ENCODE measurements at places on chromosomes 16 and 17.
A peak's percentile ranks its signal among the peaks of the same experiment; 100 is the strongest.

DNA sequence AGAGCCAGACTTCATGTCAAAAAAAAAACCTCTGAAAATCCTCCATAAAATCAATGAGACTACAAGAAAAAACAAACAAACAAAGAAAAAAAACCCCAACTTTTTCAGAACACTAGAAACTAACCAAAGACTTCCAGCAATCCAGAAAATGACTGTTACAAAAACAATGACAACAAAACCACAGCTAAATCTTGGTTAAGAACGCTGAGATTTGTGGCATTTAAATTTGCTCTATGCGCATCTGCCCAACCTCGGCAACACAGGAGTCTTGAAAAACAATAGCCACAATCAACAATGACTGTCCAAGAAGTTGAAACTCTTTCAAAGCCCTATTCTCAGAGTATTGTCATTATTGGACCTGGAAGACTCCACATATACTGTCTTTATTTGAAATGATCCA is 402.4 kb downstream of the ZFHX3 start:
- DNase-seq, result no peak

DNA sequence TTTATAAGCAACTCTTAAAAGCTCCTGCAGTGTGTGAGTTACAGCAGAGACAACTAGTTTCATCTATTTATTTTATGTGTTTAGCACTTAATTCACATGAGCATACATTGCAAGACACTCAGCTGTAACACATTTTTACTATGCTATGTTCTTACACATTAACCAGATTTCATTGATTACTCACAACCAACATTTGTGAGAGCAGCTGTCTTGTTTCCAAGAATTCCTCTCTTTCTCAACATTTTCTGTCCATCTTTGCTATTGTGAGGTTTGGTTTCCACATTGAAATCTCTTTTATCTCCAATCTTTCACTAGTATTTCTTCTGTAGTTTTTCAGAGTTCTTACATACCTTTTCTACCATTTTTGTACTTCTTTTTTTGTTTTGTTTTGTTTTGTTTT is 51.2 kb downstream of the COPRS start:
- no peak for DNase-seq

GRCh38 chr17:39661744-39662541 is 3.2 kb upstream of the TCAP start:
- DNase-seq, result no peak

DNA sequence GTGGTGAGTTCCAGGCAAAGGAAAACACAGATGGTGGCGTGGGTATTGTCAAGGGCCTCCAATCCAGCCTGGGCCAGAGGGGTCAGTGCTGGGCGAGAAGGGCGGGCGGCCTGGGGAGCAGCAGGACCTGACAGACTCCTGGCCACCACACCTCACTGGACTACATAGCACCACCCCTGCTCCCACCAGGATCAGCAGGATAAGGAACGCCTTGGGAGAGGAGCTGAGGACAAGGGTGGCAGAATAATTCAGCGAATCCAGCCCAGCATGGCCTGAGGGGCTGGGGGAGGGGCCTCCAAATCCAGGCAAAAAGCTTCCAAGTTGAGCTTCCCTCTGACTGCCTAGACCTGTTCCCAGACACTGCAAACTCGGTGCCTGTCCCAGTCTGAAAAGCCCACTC is 6.5 kb downstream of the DLX4 start:
- no peak for DNase-seq

- DNase-seq, result no peak
Measured at GRCh38 chr17:57490890-57491289, 234.6 kb downstream of the MSI2 start.

DNA sequence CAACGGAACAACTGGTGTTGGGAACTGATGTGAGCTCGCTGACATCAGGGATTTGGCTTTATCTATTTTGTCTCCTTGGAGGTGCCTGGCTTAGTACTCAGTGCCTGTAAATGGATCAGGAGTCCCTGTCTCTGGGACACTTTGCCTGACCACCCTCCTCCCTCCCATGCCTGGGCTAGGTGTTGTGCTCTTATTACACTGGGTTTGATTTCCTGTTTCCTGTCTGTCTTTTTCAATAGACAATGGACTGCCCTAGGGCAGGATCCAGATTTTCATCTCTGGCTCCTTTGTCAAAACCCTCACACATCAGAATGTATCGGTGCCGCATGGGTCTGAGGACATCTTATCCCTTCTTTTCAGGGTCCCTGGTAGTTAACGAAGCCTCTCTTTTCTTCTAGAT is 223.6 kb upstream of the ASIC2 start:
- DNase-seq, result no peak

DNA sequence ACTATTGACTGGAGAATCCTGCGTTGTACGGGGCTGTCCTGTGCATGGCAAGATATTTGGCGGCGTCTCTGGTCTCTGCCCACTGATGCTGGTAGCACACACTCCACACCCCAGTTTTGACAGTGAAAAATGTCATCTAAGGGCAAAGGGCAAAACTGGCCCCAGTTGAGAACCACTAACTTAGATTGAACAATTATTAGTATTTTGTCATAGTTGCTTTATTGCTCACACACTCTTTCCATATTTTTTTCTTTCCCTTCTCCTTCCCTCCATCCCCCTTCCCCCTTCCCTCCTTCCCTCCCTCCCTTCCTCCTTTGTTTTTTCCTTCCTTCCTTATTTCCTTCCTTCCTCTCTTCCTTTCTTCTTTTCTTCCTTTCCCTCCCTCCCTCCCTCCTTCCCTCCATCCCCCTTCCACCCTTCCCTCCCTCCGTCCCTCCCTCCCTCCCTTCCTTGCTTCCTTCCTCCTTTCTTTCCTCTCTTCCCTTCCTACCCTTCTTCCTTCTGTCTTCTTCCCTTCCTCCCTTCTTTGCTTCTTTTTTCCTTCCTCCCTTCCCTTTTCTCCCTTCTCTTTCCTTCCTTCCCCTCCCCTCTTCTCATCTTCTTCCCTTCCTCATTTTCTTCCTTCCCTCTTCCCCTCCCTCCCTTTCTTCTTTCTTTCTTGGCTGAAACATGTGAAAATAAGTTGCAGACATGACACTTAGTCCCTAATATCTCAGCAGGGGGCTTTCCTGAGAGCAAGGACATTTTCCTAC is 5.5 kb downstream of the SHISA9 start:
- no peak for DNase-seq

DNA sequence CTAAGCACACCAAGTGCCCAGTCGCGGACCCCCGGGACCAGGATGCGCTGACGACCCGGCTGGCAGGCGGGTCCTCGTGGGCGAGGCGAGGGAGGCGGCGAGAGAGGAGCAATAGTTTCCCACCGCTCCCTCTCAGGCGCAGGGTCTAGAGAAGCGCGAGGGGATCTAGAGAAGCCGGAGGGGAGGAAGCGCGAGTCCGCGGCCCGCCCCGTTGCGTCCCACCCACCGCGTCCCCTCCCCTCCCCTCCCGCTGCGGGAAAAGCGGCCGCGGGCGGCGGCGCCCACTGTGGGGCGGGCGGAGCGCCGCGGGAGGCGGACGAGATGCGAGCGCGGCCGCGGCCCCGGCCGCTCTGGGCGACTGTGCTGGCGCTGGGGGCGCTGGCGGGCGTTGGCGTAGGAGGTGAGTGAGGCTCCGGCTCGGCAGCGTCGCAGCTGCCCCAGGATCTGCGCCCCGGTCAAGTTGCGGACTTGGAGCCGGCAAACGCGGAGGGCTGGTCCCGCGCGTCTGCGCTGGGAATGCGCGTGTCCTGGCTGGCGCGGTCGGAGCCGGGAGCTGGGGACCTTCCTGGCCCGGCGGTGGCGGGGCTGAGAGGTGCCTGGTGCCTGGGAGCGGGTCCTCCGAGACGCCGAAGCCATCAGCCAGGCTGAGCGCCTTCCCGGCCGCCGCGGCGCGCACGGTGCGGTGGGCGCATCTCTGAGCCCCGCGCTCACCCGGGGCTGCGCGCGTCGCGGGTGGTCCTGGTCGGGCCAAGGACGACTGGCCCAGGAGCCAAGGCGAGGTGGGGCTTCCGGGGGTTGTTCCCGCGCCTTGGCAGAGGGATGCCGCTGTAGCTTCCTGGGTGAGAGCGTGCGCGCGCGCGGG is at the start of gene ITGB3:
ITGB3 (plus strand) TSS at position 287 of the 862 bp plus-strand sequence; CDS start at position 322, 35 bp downstream.
- DNase-seq, result peak; percentile 74

DNA sequence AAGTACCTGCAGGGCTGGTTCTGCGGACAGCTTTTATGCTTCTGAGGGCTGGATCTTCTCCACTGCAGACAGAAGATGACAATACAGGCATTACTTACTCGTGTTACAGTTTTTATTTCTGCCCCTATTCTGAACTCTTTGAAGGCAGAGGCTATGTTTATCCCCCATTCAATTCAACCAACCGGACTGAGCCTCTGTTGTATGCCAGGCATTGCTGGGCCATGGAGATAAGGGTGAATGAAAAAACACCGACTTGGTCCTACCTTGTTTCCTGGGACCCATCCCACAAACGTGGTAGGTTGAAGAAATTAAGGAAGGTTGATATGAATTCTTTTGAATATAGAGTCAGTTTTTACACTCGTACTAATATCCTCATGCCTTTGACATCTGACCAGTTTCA is 10.0 kb upstream of the HP start:
- no peak for DNase-seq

- no peak for DNase-seq
Measured at GRCh38 chr16:76941113-76941512, 249.9 kb upstream of the MON1B start.

GRCh38 chr16:66097751-66098150 is 268.7 kb upstream of the CDH5 start:
- no peak for DNase-seq

GRCh38 chr16:10965440-10966061 is 21.2 kb downstream of the CLEC16A start:
- DNase-seq, result peak; percentile 41

DNA sequence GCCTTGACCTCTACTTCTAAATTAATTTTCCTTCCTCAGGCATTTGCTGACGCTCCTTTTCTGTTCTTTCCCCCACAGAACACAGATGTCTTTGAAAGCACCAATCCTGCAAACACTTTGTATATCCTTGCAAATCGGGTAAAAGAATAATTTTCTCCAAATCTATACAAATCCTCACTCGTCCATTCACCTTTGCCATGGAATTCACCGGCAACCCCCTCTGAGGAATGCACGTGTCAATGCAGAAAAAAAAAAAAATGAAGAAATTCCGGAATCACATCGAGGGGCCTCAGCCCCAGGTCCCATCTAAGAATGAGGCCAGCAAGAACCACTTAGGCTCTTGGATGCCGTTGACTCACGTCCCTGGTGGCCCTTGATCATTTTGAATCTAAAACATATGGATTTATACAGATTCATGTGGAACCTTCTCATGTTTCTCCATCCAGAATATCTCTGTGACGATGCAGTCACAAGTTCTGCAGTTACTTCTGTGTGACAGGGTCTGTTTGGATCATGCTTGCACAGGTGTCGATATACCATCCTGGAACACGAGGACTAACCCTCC is 136.9 kb downstream of the RBFOX3 start:
- DNase-seq, result no peak

DNA sequence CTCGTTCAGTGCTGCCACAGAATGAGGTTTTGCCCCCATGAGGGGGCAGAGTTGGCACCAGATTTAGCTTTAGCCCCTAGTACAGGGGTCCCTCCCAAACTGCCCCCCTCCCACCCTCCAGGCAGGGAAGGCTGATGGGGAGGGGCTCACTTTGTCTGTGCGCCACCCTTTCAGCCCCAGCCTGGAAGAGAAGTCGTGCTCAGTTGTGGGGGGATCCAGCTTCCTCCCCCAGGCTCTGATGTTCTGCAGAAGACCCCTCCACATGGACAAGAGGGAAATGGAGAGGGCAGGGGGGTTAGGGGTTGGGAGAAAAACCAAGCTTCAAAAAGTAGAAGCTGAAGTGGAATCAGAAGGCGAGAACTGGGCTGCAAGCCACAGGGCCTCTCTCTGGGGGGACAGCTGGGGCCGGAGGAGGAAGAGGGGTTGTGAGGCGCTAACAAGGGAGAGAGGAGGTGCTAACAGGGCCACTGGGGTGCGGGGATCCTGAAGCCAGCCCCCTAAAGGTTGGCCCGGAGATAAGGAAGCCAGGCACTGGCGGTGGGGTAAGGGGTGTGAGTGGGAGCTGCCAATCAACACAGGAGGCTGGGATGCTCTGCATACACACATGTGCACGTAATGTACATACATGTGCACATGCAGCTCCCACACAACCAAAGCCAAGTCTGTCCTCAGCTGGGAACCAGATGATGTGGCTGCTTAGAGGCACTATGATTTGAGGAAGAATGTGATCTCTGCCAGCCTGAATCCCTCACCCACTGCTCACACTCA is 7.0 kb upstream of the TMEM92 start:
- DNase-seq, result no peak

DNA sequence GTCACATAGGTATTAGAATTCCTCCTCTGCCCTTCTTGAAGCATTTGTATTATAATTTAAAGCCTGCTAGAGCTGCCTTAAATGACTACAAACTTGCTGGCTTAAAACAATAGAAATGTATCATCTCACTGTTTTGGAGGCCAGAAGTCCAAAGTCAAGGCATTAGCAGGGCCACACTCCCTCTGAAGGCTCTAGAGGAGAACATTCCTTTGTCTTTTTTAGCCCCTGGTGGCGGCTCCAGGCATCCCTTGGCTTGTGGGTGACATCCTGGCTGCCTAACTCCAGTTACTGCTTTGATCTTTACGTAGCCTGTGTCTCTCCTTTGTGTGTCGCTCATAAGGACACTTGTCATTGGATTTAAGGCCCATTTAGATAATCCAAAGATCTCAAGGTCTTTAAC is 186.6 kb upstream of the SALL1 start:
- no peak for DNase-seq

GRCh38 chr17:384622-385177 is 32.1 kb upstream of the RPH3AL start:
- no peak for DNase-seq

- peak; percentile 69 for DNase-seq
Measured at GRCh38 chr17:78774956-78775571, 7.0 kb downstream of the CYTH1 start.

DNA sequence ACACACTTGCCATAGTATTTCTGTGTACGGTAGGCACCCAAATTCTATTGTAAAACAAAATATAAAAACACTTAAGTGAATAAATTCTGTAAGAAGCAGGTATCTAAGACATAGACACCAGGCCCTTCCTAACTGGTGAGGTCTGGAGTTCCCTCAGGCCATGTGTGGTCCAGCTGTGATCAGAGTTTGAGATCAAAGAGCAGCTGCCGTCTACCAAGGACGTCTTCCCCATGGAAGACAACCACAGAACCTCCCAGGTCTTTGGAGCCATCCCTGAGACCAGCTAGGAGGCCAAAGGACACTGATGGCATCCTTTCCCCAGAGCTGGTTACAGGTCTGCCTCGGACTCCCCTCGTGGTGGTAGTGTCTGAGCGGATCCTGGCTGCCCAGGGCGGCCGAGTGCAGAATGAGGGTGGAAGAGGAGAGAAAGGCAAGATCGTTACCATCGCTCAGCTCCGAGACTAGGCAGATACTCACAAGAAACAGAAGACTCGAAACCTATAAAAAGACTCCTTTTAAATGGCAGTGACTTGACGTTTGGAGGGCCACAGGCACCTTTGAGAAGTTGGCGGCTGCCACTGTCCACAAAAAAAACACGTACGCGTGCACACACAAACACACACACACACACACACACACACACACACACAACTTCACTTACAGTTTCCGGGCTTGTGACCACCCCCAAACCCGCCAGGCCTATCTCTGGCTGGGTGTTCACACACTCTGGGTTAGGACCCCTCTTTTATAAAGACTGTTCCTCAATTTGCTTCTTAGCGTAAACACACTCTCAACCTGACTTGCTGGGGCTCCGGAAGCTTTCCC is 7.5 kb downstream of the TIMP2 start:
- no peak for DNase-seq

GRCh38 chr16:66728117-66728787 is 23.2 kb downstream of the DYNC1LI2 start:
- DNase-seq, result no peak

All from stimulated activated CD4-positive, alpha-beta T cell treated with anti-CD3 and anti-CD28 coated beads, Interleukin-2, amount 100 ng/mL, for 24 hours (primary cell).